Testis (tissue), 5 donors: ENCODE measurements at places on chromosomes 2 and 18.
A peak's percentile ranks its signal among the peaks of the same experiment; 100 is the strongest.

GRCh38 chr2:28390746-28391563, 1.7 kb upstream of the FOSL2 start:
- peak; percentile 84 for DNase-seq

DNA sequence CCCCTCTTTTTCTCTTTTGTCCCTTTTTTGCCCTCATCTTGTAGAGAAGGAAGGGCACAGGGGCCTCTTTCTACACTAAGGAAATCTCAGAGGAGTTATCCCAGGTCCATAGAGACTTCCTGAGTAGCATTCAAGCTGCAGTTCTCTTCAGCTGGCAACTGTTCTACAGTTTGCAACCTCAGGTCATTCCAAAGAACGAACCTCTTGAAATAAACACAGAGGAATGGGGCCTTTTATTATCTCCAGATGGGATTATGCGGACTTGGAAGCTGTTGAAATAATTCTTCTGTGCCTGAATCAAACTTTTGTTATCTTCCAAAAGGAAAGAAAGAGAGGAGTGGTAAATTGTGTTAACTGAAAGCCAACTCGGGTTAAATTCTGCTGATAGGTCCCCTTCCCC, 31.0 kb upstream of the NFE2L2 start:
- DNase-seq: peak; percentile 58

DNA sequence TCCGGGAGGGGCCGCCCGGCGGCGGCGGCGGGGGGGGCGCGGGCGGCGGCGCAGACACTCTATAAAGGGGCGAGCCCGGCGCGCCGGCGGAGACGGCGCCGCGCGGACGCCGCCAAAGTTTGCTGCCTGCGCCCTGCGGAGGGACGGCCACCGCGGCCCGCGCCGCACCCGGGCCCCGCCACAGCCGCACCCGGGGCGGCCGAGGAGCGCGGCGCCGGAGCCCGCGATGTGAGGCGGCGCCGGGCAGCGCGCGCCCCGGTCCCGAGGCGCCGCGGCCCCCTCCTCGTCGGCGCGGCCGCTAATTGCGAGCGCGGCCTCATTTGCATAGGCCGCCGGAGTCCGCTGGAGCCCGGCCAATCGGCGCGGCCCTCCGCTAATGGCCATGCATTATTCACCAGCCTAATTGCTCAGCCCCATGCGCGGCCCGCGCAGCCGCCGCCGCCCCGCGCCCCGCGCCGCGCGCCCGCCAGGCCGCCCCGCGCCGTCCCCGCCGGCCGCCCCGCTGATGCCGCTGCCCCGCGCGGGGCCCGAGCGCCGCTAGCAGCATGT, at the start of gene SALL3:
Gene SALL3, plus strand, starts transcription at position 89 of the 549 bp plus-strand sequence. Its CDS starts 457 bp downstream, at position 546.
- DNase-seq: peak; percentile 59

GRCh38 chr2:209451209-209451834, 27.5 kb downstream of the MAP2 start:
- DNase-seq: peak; percentile 26

DNA sequence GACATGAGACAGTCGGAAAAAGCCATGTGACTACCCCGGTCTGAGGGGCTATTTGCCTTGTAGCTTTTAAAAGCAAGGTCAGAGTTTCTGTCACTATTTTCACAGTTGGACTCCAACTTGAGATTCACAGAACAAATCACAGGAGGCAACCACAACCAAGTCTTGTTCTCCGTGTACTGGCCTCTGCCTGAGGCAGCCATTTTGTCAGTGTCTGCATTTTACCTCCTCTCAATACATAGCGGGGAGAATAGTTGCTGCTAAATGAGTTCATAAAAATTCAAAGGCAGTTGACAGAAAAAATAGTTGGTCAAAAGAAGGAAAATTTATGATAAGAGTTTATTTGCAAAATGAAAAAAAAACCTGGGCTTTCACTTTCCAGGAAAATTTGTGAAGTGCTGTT, 501.4 kb downstream of the CCDC85A start:
- no peak for DNase-seq

- no peak for DNase-seq
Measured at GRCh38 chr2:20494241-20494640, 47.4 kb downstream of the RHOB start.

DNA sequence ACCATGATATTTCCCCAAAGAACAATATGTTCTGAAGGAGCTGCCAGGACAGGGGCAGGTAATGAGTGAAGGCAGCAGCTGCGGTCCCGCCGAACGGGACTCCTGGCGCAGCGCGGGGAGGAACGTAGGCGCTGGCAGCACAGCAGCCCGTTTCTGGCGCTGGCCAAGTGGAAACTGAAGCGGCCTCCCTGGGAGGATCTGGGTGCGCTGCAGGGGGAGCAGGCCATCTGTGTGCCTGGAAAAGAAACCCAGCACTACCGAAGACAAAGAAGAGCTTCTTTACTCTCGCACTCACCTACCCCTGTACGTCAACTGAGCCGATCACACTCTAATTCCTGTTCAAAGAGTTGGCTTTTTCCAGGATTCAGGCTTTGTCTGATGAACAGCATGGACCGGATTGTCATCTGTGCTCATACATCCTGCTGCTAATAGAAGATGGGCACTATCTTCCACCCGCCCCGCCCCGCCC, 11.8 kb downstream of the G6PC2 start:
- DNase-seq: peak; percentile 60

DNA sequence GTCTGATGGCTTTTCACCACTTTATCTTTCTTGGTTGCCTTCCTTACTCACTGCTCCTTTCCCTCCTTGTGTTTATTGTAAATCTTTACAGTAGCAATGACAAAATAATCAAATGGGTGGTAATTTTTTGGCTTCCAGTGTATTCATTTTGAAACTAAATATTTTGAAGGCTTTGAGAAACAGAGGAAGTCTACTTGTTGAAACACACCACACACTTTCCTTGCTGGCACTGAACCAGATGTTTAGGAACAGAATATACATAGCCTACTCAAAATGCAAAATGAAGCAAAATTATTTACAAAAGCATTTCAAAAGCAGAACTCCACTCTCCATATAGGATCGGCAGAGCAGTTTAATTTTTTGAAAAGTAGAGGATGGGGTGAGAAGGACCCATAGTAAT, 189.8 kb downstream of the LTBP1 start:
- no peak for DNase-seq

GRCh38 chr2:102069311-102069974, 73.1 kb upstream of the IL1R1 start:
- peak; percentile 81 for DNase-seq

GRCh38 chr2:12465631-12466135, 251.1 kb upstream of the TRIB2 start:
- DNase-seq: no peak

DNA sequence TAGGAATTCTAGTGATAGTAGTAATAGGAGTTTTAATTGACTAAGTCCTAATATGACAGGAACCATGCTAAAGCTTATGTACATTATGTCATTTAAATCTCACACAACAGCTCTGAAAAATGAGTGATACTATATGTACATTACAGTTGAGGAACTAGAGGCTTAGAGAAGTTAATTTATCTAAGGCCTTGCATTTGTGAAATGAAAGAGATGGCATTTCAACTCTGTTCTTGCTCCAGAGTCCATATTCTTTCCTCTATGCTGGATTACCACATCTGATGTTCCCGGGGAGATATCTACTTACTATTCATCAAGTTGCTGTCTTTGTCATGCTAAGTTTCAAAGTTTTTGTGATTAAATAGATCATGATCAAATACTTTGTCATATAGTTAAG, 5.7 kb downstream of the AGPS start:
- no peak for DNase-seq

DNA sequence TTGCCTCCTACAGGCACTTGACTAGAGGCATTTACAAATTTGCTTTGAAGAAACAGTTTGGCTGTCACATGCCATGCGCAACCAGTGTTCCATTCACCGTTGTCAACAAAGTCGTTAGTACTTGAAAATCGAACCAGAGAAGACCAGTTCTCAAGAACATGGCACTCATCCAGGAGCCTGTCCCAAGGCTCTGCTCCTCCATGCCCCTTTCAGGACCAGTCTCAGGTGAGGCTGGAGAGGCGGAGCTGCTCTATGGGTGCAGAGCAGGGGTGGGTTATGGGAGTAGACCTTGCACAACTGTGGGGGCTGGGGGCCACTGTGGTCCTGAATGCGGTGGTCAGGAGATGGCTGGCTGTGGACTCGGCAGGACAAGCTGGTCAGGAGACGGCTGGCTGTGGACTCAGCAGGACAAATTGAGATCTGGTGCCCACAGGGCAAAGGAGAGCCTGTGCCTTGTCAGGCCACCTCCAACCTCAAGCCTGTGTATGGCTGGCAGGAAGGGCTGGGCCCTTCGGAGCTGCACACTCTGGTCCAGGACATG, 12.3 kb upstream of the ATP9B start:
- DNase-seq: no peak

DNA sequence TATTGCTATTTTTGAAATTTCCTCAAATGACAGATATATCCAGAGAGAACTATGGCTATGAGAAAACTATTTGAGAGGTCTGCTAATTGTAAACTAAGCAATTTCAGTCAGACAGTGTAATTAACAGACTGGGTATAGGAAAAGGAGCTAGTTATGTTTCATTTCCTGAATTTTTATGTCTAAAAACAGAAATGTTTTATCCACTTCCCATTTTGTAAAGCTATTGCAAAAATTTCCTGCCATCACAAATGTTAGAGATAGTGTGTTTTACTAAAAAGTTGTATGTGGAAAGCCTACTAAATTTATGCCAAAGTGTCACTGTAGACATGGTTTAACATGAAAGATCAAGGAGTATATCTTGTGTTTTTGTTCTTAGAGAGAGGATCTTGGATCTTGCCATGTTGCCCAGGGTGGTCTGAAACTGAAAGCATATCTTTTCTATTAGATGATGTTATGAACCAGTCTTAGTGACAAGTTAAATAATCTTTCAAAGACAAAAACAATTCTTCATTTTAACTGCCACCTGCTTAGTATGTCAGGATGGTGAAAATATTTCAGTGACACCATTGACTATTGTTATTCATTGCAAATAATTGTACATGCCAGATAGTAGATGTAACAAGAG, 40.5 kb upstream of the ITPRID2 start:
- DNase-seq: no peak

DNA sequence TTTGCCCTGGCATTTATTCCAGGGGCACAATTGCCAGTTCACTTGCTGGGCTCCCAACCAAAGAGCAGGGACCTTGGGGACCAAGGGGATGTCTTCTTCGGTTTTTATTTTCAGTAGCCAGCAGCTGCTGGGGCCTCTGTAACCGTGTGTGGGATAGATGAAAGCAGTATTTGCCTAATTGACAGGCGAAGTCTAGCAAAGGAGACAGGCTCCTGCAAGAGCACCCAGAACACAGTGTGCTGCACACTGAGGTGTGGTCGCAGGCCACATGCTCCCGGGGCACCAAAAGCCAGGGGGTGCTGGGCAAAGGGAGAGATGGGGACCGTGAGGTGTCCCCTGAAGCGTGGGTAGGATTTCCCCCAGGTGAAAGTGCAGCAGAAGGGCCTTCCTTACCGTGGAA, 5.3 kb downstream of the SAG start:
- no peak for DNase-seq

DNA sequence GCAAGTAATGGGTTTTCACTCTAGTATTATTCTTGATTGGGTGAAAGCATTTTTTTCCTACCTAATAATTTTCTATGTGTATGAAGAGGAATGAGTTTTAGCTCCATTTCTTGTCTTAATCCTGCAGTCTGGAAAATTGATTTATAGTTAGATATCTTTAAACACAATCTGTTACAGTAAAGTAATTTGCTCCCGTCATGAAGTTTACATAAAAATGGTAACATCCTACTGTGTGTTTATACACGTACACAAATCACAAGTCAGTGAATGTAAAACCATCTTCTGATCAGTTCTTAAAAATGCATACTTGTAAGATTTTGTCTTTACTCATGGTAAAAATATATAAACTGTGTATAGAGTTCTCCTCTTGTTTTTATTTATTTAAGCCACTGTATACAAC, 51.1 kb downstream of the MAP2 start:
- no peak for DNase-seq
